ENCODE measurements at places on chromosomes 1 and 21. TPM values are rescaled to one million over a fixed set of nuclear protein-coding genes. Genes with fewer than 3 reads are reported as not detected.

Gene FAM72C
- total RNA-seq = 1.2 TPM

Gene FCER1G
- total RNA-seq = 2.0 TPM

Gene PDPN
- 4.1 TPM for total RNA-seq

Gene FAM229A
- total RNA-seq = 2.0 TPM

Gene TEDDM1
- total RNA-seq = not detected

Gene FAM163A
- 0.41 TPM for total RNA-seq

Gene OLFML3
- total RNA-seq = 17.5 TPM

Gene CLIC4
- 106 TPM for total RNA-seq

Gene ATP1A4
- total RNA-seq = not detected
